Spinal cord (tissue), 10 donors: ENCODE measurements at places on chromosomes 7 and 10.

DNA sequence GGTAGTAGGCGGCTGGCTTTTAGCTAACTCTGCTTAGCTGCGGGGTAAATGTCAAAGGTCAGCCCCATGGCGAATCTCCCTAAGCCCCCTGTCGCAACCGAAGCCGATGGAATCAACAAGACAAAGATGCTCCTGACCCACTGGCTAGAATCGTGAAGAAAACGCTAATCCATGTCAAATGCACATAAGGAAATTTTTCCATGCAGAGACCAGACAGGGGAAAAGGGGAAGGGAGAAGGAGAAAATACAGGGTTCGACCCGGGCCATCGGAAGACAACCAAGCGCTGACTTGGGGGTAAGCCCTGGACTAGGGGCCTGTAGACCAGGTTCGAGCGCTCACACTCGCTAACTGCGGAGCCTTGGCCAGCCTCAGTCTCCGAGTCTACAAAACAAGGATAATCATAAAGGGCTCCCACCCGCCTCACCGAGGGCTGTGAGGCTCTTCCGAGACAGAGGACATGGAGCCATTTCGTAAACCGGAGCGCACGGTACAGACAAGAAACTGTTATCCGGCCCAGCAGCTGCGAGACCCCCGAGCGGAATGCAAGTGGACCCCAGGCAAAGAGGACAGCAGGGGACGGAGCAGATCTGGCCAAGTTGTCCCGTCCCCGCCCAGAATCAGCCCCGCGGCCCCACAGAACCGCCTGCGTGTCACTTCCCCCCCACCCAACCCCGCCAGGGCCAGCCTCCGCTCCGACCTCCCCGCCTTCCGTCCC lies 507 bp downstream of the SAR1A start:
- no peak for DNase-seq

DNA sequence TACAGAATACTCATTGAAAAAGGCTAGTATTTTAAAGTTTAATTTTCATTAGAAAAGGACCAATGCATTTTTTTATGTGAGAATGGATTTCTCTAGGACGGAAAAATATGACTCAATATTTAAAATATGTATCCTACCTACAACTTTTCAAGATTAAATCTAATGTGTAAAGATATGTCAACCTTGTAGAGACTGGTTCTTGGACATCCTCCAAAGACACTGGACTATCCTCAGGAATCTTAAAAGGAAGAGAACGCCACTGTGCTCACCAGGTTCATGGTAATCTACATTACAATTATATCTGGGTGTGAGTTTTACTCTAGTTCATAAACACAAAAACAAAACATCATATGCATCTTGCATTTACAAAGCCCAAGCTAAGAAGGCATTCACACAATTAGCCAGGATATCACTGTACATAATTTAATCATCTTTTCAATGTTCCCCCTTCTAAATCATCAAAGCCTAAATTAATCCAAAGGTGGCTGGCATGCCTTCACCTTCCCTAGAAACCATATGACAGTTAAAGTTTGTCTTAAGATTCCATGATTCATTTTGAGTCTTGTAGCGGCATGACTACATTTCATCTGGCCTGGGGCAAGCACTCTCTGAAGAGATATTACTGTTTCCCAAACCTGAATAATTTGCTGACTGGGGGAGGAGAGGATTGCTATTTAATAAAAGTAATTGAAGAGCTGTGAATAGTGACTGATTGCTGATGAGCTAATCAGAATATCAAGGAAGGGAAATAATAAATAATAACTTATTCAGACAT lies 12.0 kb downstream of the SGCE start:
- no peak for DNase-seq

DNA sequence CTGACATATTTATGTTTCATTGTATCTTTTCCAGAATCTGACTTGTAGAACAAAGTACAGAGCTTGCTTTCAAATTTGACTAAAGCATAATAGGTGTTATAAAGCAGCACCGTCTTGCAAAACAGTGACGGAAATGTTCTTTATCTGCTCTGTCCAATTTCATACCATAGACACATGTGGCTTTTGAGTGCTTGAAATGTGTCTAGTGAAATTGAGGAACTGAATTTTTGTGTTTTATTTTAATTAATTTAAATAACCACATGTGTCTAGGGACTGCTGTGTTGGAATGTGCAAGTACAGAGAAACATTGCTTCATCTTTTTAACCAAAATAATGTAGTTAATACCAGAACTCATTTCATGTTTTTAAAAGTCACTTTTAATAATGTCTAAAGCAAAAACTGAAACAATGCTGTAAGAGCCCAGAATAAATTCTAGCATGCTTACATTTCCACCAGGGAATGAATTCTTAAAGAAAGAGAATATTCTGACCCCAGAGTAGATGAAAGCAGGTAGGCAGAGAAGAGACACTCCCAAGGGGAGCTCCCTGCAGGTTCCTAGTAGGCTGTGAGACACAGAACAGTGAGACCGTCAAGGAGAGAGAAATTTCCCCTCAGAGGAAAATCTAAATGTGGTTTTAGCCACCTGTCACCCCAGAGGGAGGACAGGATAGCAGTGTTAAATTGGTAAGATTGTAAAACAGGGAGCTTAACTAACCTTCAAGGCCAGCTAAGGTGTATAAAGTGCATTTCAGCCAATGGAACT lies 175.3 kb upstream of the KMT2E start:
- no peak for DNase-seq

GRCh38 chr10:92142512-92142911 lies 148.4 kb downstream of the CPEB3 start:
- peak; percentile 34 for DNase-seq

DNA sequence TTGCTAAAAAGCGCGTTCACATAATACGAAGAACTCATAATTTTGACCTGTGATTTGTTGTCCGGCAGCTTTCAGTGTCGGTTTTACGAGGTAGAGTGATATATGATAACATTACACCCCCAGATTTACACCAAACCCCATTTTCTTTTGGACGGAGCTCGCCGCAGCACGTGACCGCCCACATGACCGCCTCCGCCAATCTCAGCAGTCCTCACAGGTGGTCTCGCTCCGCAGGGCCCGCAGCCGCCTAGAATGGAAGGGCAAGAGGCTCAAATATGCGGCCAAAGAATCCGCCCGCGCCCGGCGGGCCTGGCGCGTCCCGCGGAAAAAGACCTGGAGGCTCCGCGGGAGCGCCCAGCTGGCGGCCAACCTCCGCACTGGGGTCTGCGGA lies at the start of gene HOXA7:
Gene HOXA7 (minus strand): TSS at position 168 of the 391 bp plus-strand sequence. CDS start 130 bp downstream, at position 38.
- no peak for DNase-seq

DNA sequence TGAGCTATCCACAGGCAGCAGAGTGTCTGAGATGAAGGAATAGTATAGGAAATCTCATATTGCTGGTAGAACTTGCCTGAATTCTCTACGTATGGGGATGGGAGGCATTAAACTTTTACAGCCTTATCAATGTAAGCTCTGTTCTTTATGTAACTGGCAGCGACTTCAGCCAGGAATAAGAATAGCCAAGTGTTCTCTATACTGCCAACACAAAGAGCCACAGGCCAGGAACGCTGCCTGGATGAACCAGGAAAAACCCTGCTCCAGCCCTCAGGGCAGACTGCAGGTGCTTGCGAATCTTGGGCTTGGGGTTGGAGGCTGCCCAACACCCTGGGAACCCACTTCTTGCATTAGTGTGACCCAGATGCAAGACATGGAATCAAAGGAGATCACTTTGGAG lies 6.1 kb upstream of the OLAH start:
- no peak for DNase-seq

GRCh38 chr10:4216726-4217125 lies 431.7 kb upstream of the KLF6 start:
- no peak for DNase-seq

GRCh38 chr7:155869784-155870076 lies 57.5 kb upstream of the SHH start:
- no peak for DNase-seq

GRCh38 chr7:40306596-40306995 lies 171.8 kb downstream of the SUGCT start:
- no peak for DNase-seq
